Cortex of kidney (tissue), 1 donor: ENCODE measurements at places on chromosomes 2 and 18.

- DNase-seq = no peak
Observed at GRCh38 chr2:221731432-221732145, 159.5 kb upstream of the EPHA4 start.

DNA sequence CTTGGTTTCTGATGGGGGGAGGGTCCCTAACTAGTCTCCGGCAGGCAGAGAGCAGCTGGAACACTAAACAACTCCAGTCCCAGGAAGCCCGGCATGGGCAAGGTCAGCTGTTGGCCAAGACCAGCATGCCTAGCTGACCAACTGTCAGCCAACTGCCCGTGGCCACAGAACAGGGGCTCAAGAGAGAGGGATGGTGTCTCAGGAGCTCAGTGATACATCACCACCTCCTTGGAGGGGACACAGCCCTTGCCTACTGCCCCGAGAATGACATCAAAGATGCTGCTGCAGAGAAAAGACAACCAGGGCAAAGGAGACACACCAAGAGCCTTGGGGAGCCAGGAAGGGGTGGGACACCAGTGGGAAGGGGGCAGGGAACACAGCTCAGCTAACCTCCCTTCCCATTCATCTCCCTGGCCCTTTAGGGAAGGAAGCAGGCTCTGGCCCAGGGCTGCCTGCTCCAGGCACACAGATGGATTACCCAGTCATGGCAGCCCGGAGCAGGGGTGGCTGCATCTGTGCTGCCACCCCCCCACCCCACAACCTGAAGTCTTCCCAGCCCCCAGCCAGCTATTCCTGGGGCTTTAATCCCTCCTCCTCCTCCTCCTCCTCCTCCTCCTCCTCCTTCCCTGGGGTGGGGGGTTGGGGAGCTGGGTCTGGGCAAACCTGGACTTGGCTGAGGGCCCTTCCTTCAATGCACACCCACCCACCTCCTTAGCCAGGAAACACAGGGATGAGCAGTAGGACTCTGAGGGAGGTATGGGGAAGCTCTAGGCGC lies 1.9 kb downstream of the BIN1 start:
- no peak for DNase-seq

- DNase-seq = no peak
Observed at GRCh38 chr2:80364524-80365212, 60.1 kb upstream of the LRRTM1 start.

DNA sequence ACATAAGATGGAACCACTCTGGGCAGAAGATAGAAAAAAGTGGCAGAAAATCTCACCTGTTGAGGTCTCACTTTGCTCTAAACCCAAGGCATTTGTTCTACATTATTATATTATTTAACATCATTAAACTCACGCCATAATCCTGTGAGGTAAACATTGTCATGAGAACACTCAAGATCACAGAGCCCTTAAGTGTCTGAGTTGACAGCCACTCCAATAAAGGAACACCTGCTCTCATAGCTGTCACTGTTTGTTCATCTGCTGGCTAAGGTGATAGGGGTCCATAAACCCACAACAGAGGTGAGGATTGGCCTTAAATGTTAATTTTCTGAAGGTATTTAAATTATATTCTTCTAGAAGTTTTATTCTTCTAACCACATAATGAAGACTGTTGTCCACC lies 439.7 kb downstream of the RIT2 start:
- DNase-seq = no peak

DNA sequence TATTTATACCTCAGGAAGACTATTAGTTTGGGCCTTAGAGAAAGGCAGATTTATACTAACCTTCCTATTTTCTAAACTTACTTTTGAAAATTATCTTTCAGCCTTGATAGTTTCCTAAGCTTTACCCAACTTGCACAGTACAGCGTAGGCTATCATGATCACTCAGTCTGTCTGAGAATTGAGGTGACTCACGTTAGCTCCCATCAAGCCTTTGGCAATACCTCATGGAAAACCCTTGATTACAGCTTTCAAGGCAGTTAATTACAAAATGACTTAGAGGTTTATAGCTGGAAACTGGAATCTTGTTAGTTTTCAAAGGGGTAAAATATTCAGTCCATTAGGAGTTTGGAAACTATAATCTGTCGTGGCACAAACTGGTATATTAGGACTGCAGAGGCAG lies 26.4 kb upstream of the ARMC9 start:
- DNase-seq = no peak

DNA sequence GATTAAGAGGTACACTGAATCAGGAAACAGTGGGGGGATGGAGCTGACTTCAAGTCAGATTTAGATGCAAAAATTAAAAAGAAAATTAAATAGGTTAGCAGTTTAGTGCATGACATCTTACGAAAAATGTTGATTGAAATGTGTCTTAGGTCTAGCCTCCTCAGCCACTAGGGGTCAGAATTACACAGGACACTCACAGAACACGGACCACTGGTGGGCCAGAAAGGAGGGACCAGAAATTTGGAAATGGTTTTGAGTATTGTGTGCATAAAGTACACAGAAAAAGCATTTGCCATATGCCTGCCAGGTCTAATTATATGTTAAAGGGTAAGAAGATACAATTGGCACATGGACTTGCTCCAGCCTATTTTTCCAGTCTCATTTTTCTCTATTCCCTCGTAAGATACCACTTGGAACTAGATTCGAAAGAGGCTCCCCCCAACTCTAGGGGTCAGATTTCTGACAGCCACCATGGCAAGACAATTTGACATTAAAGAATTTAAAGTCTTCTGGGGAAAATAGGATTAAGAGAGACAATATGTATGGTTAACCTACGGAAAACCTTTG lies 550.2 kb upstream of the SETBP1 start:
- no peak for DNase-seq

- DNase-seq = no peak
Observed at GRCh38 chr2:239775623-239776435, 249.3 kb downstream of the NDUFA10 start.

DNA sequence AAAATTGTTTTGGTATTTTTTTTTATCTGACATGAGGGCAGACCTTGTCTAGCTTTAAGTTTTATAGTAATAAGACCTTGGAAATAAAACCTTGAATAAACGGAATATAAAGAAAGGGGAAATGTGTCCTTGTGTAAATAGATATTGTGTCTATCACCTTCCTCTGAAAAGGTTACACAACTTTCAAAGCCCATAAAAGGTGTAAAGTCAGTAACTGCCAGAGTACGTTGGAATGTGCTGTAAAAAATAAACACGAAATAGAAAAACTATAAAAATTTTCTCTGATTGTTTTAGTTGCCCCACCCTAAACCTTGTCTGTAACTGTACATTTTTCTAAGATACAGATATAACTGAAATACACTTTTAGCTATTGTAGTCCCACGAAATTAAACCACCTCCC lies 82.3 kb downstream of the ZEB2 start:
- no peak for DNase-seq

GRCh38 chr2:203612246-203612645 lies 77.1 kb upstream of the RAPH1 start:
- no peak for DNase-seq

- DNase-seq = no peak
Observed at GRCh38 chr2:33275689-33276444, 200.6 kb upstream of the RASGRP3 start.

- DNase-seq = no peak
Observed at GRCh38 chr2:234565842-234566619, 69.2 kb upstream of the ARL4C start.

- no peak for DNase-seq
Observed at GRCh38 chr2:156006721-156007618, 325.6 kb downstream of the NR4A2 start.

DNA sequence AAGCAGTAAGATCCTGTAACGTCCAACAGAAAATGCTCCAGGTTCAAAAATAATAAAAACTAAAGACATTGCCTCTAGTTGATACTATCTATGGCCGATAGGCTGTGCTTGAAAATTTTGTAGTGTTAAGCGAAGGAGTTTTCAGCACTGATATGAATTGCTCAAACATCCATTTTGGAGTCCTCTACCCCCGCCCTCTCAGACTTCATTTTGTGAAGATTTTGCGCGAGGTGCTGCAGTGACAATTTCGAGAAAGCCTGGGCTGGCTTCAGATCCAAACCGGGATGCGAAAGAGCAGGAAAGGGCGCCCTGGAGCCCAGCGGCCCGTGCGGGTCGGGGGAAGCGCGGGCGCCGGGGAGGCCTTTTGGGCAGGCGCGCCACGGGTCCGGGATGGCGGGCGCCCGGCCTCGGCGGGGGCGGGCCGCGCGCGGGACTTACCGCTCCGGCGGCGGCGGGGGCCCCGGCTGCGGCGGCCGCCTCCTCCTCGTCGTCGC lies 1.8 kb downstream of the SP3 start:
- DNase-seq = no peak

GRCh38 chr2:60445684-60446179 lies 107.7 kb downstream of the BCL11A start:
- no peak for DNase-seq

DNA sequence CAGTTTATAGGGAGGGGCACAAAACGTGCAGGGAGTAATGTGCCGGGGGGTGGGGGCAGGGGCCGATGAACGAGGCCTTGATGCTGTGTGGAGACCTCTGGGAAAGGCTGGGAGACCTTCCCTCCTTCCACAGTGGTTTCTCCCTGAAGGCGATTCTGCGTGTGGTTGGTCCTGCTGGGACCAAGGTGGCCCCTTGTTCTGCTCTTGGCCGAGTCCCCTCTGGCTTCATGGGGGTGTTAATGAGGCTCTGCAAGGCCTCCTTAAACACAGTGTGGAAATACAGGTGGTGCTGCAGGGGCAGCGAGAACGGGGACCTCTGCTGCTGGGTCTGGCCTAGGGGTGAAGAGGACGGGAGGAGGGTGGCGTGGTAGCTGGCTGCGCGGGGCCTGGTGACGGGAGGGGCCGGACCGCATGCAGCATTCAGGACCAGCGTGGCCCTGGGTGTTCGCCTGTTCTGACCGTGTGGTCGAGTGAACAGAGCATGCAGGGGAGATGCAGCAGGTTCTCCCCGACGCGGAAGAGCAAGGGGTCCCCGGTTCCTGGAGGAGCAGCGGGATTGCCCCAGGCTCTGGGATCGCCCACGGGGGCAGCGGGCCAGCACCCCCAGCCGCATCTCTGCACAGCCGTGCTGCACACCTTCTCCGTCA lies 42.1 kb upstream of the KCNG2 start:
- no peak for DNase-seq

- DNase-seq = no peak
Observed at GRCh38 chr2:100365434-100365833, 43.1 kb upstream of the LONRF2 start.

GRCh38 chr2:10647886-10648605 lies 41.7 kb downstream of the NOL10 start:
- DNase-seq = no peak

GRCh38 chr2:205715831-205716525 lies 33.7 kb downstream of the NRP2 start:
- DNase-seq = no peak

DNA sequence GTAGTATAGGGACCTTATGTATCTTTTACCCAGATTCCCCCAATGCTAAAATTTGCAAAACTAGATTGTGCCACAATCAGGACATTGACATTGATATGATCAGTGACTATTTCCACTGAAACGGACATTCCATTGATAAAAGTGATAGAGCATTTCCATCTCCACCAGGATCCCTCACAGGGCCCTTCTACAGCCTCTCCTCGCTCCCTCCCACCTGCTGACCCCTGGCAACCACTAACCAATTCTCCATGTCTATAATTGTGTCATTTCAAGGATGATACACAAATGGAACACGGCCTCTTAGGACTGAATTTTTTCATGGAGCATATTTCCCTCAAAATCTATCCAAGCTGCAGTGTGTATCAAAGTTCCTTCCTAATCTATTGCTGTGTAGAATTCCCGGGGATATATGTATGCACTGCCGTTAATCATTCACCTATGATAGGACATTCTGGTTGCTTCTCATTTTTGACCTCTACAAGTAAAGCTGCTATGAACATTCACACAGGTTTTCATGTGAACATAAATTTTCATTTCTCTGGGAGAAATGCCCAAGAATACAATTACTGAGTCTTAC lies 67.3 kb downstream of the UXS1 start:
- no peak for DNase-seq

DNA sequence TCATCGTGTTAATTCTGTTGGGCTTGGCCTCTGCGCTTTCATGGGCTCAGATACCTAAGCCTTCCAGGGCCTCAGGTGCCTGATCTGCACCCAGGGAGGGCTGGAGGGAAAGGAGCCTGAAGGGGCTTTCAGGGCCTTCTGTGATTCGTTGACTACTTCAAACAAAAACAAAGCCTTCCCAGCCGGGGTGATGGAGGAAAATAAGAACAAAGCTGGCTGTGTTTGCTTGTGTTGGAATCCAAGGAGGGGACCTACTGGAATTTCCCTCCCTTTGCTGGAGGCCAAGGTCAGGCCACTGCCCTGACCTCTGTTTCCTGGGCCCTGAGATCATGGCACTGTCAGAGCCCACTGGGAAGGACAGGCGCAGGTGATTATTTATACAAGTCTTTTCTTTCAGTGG lies 135.3 kb downstream of the KLHL29 start:
- no peak for DNase-seq

GRCh38 chr2:178188466-178188865 lies 5.8 kb upstream of the OSBPL6 start:
- no peak for DNase-seq

- no peak for DNase-seq
Observed at GRCh38 chr2:15943378-15944280, 3.3 kb downstream of the MYCN start.

- DNase-seq = no peak
Observed at GRCh38 chr2:146844226-146844990, 1000.4 kb upstream of the ACVR2A start.

- no peak for DNase-seq
Observed at GRCh38 chr2:75321599-75321922, 122.2 kb upstream of the TACR1 start.

DNA sequence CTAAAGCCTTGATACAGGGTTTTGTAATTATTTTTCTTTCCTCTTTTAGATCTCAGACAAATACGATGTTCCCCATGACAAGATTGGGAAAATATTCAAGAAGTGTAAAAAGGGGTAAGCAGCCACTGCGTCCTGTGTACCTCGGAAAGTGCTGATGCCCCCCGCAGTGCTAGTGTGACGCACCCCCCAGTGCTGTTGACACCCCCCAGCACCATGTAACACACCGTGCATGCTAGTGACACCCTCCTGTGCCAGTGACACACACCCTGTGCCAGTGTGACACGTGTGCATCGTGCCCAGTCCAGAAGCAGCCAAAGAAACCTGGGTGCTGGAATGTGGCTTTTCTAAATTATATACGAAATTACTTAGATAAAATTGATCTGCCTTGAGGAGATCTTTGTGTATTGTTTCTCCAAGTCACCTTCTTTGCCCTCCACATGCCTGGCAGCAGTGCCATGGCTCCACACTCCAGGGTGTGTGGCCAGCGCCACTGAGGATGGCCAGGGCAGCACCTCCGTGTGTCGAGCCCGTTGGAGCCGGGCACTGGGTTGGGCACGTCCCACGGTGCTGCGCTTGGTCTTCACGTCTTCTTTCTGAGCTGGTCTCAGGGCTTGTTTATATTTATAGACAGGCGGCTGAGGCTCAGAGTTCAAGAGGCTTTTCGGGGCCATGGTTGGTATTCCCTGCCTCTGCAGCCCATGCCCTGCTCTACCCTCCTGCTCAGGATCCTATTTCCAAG lies 44.3 kb upstream of the KLF11 start:
- DNase-seq = no peak

GRCh38 chr18:34623557-34623956 lies 86.5 kb upstream of the DTNA start:
- no peak for DNase-seq

GRCh38 chr2:168802859-168803725 lies 655 bp downstream of the NOSTRIN start:
- DNase-seq = no peak
